ENCODE measurements at places on chromosomes 5 and 9. TPM values are rescaled to one million over a fixed set of nuclear protein-coding genes. Genes with fewer than 3 reads are reported as not detected.

DNA sequence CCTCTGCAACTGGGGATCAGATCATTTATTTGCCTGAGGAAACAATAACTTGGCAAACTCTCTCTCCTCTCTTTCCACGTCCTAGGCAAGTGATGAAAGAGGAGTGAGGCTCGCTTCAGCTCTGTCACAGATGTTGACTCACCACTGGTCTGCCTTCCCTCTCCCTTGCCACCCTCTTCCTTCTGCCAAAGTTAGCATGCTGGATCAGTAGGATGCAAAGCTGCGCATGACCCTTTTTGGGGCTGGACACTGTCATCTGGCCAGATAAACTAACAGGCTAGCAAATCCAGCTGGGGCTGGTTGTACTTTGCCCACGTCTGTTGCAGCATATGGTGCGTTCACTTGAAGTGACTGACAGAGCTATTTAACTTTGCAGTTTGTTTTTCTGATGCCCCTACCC, 36.2 kb upstream of the SMARCA2 start:
- no peak overlapping the region for H3K4me3 ChIP-seq
- no peak for DNase-seq
- peaks cover 5% of the 10 kb centered on the region for H3K4me1 ChIP-seq
- no peaks in the 10 kb centered on the region for H3K27me3 ChIP-seq

DNA sequence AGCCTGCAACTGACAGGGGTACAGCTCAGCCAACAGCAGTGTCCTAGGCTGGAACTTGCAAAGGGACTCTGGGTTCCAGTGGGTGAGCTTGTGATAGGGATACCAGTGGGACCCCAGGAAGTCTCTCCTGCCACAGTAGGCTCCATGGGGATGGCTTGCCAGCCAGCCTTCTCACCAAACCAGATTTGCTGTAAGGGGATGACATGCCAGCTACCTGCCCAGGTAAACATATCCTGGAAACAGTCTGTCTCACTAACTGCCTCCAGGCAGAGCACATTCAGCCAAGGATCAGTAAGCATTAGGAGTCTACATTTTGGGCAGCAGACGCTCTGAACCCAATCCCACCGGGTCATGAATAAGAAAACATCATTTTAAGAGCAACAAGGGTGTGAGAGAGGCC, 49.9 kb downstream of the SIL1 start:
- no peak overlapping the region for H3K4me3 ChIP-seq
- no peaks in the 10 kb centered on the region for H3K4me1 ChIP-seq
- H3K27ac ChIP-seq: no peak overlapping the region
- DNase-seq: no peak
- H3K36me3 ChIP-seq: no peaks in the 10 kb centered on the region

DNA sequence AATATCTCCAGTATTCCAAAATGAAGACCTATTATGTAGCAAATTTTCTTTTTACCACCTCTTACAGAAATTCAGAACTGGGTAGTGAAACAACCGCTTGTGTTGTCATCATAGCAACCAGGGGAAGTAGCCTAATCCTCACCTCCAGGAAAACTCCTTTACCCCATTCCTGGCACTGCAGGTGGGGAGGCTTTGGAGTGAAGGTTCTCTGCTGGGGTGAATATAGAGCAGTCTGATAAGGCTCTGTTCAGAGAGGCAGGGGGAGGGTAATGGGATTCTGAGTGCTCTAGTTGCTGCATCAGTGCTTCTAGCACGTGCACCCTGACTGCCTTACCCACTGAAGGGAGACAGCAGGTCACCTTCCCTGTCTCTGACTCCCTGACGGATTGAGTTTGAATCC, 116.2 kb downstream of the MAN2A1 start:
- H3K27ac ChIP-seq: no peak overlapping the region
- no peaks in the 10 kb centered on the region for H3K27me3 ChIP-seq
- H3K4me1 ChIP-seq: no peaks in the 10 kb centered on the region
- no peak for DNase-seq
- H3K36me3 ChIP-seq: peaks cover 14% of the 10 kb centered on the region

DNA sequence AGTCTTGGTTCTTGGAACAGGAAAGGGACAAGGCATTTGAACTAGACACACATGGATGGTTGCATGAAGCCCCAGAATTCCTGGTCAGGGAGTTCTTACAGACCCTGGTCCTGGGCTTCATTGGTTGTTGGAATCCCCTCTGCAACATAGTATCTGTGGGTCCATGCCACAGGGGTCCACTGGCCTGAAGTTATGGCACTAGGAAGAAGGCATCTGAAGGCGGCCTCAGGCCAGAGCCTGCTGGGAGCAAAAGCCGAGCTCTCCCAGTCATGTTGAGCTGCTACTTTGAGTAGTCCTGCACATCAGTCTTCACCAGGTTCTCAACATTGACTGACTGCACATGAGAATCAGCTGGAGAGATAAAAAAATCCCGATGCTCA, 71.1 kb upstream of the PITX1 start:
- no peaks in the 10 kb centered on the region for H3K4me1 ChIP-seq
- DNase-seq: no peak
- no peak overlapping the region for H3K27ac ChIP-seq
- no peak overlapping the region for H3K4me3 ChIP-seq
- H3K27me3 ChIP-seq: peaks cover 6% of the 10 kb centered on the region

CTXN3 gene
- not detected for total RNA-seq

DNA sequence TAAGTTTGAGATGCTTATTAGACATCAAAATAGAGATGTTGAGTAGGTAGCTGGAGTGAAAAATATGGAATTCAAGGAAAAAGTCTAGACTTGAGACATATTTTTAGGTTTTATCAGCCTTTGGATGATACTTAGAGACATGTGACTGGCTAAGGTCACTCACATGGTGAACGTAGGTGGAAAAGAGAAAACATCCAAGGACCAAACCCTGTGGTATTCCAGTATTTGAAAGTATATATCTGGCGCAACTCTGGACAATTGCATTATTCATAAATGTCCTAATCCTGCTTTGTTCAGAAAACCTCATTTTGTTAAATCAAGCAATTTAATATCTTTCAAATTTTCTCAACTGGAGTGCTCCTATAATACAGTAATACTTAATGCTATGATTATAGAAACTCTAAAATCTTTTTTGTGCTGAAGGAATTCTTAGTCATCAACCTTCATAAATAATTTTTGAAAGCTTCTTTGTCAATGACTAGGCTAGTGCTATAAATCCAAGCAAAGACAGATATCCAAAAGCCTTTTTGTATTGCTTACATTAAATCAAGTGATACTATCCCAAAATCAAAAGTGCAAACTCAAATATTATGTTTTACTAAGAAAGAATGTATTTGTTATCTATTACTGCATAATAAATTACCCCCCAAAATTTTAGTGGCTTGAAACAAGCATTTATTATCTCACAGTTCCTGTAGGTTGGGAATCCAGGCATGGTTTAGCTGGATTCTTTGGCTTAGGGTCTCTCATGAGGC, 452.0 kb downstream of the ENC1 start:
- no peak overlapping the region for H3K27ac ChIP-seq
- H3K4me3 ChIP-seq: no peak overlapping the region
- no peaks in the 10 kb centered on the region for H3K36me3 ChIP-seq
- H3K27me3 ChIP-seq: no peaks in the 10 kb centered on the region
- no peak for DNase-seq

COL23A1 gene
- total RNA-seq: 34.0 TPM

GABRA1 gene
- not detected for total RNA-seq

GRCh38 chr9:137411260-137411644, 11.7 kb downstream of the EXD3 start:
- no peaks in the 10 kb centered on the region for H3K4me1 ChIP-seq
- H3K4me3 ChIP-seq: no peak overlapping the region
- H3K36me3 ChIP-seq: no peaks in the 10 kb centered on the region
- no peaks in the 10 kb centered on the region for H3K27me3 ChIP-seq
- DNase-seq: no peak
